ENCODE measurements at places on chromosomes 5 and 9. TPM values are rescaled to one million over a fixed set of nuclear protein-coding genes. Genes with fewer than 3 reads are reported as not detected.

GRCh38 chr5:168784454-168784853, 205.3 kb upstream of the PANK3 start:
- no peak for DNase-seq

The LECT2 gene
- total RNA-seq, result not detected

- DNase-seq, result no peak
Measured at GRCh38 chr5:89342106-89342876, 459.3 kb upstream of the MEF2C start.

GRCh38 chr5:32092938-32093812, 80.9 kb downstream of the GOLPH3 start:
- no peak for DNase-seq

The DEPDC1B gene
- 40.8 TPM for total RNA-seq

DNA sequence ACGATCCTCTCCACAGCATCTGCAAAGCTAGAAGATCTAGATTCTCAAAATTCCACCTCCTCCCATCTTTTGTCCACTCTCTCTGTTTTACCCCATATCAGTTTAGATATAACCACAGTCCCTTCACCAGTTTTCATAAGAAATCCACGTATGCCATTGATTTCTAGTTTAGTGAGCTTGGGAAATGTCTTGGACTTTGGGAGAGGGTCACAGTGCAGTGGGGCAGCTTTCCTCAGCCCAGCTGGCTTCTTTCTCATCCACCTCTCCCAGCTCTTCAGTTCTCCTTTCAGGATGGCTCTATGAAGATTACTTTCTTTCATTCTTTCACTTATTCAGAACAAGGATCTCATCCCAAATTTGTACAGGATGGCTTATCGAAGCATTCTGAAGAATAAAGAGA, 203.9 kb upstream of the ADCY2 start:
- DNase-seq, result no peak

DNA sequence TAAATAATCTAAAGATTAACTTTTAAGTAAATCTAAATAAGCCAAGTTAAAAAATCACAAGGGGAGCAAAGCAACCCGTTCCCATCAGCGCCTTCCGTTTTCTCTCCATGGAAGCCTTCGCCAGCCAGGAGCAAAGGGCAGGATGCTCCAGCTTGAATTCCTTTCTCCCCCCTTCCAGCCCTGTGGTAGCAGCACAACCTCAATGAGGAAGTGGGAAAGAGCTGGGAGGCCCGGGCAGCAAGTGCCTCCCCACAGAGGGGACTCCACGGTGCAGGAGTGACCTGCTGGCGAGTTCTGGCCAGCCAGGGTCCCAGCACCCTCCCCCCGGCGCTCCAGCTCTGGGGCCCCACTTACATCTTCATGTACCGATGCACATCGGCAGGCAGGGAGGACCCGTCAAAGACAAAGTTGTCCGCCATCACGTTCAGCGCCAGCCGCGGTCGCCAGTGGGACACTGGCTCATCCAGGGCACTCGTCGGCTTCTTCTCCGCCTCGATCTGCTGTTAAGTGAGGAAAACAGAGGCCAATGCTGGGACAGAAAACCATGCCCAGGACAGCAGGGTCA, 6.3 kb downstream of the CLPTM1L start:
- DNase-seq, result no peak

GRCh38 chr5:76479973-76480667, 77.0 kb downstream of the IQGAP2 start:
- DNase-seq, result no peak

DNA sequence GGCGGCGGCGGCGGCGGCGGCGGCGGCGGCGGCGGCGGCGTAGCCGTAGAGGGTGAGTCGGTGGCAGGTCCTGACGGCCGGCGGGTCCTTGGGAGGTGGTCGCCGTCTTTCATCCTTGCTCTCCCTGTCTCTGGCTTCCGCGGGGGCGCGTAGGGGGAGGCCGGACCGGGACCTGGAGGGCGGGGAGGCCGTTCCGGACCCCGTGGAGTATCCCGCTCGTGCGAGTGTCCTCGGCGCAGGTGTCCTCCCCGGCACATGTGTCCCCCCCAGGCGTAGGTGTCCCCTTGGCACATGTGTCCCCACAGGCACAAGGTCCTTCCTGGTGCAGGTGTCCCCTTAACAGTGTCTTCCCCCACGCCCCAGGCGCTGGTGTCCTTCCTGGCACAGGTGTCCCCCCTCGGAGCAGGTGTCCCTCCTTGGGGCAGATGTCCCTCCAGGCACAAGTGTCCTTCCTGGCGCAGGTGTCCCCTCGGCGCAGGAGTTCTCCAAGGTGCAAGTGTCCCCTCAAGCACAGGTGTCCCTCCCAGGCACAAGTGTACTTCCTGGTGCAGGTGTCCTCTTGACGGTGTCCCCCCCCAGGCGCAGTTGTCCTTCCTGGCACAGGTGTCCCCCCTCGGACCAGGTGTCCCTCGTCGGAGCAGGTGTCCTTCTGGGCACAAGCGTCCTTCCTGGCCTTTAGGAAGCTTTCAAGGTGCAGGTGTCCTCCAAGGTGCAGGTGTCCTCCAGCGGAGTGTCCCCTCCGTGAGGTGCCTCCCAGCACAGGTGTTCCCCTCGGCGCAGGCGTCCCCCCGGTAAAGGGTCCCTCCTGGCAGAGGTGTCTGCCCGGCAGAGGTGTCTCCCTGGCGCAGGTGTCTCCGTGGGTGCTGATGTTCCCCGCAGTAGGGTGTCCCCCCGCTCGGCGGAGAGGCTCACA, 519 bp downstream of the EXOC3 start:
- DNase-seq, result peak; percentile 55

The DBH gene
- not detected for total RNA-seq

The SPATA31C1 gene
- total RNA-seq, result not detected

DNA sequence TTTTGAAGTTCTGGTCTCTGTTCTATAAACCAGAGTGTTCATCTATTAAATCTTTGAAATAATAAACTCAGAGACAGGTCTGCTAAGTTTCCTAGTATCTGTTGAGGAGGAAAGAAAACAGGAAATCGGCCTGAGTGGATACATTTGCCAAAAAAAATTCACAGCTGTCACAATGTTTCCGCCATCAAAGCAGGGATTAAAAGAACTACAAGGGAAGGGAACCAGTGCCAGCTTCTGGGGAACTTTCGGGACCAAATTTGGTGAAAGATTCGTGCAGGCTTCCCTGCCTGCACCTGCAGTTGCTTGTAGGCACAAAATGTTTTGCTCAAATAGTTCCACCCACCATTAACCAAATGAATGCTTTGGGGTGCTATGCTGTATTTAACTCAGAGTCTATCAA, 267.5 kb downstream of the MSX2 start:
- no peak for DNase-seq

DNA sequence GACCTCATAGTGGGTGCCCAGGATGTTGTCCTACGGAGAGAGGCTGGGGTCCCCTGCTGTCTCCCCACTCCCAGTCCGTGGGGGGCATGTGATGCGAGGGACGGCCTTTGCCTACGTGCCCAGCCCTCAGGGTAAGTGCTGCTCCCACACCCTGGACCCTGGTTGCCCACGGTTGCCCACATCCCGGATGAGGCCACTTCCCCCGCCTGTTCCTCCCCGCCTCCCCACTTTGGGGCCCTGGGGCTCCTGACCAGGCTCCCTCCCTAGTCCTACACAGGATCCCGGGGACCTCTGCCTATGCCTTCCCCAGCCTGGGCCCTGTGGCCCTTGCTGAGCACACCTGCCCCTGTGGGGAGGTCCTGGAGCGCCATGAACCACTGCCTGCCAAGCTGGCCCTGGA, 1.5 kb downstream of the SLC34A1 start:
- no peak for DNase-seq

The OGN gene
- total RNA-seq, result not detected

GRCh38 chr9:99103901-99104458, 933 bp upstream of the TGFBR1 start:
- DNase-seq, result no peak

GRCh38 chr9:34446468-34446891, 11.9 kb downstream of the FAM219A start:
- DNase-seq, result no peak

DNA sequence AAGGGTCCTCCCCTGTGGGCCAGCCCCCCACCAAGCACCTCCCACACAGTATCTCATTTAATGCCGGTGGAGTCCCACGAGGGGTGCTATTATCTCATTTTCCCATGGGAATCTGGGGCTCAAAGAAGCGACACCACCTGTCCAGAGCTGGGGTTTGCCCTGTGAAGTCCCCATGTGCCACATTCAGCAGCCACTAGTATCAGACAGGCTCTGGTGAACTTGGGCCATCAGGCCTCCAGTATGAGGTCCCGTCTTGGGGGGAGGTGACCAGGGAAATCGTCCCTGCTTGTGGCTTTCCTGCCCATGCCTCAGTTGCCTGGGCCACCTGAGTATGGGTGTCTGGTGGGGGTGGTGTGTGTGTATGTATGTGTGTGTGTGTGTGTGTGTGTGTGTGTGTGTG, 222.7 kb downstream of the PBX3 start:
- DNase-seq, result no peak

DNA sequence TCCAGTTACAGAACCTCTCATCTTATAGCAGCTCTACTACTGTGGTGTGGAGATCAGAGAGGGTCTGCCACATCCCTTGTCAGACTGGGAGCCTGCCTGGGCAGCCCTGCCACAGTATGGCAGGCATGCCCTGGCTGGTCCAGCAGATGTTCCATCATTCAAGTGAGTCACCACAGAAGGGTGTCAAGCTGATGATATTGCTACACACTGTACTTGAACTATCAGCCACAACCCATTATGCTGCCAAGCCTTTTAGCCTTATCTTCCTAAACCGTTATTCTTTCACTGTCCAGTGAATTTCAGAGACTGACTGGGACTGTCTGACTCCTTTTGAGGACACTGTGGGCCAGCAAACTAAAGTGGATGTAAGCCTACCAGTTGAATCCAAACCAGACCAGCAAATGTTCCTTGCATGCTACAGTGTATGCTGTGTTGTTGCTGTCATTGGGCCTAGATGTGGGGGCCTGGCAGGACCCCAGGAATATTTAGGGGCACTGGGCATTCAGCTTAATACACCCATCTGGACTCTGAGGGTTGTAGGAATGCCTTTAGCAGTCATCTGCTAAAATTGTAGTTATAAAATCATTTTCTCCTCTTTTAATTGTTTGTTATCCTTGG, 202.6 kb downstream of the NR3C1 start:
- no peak for DNase-seq

- no peak for DNase-seq
Measured at GRCh38 chr5:31767335-31768031, 128.6 kb downstream of the PDZD2 start.

DNA sequence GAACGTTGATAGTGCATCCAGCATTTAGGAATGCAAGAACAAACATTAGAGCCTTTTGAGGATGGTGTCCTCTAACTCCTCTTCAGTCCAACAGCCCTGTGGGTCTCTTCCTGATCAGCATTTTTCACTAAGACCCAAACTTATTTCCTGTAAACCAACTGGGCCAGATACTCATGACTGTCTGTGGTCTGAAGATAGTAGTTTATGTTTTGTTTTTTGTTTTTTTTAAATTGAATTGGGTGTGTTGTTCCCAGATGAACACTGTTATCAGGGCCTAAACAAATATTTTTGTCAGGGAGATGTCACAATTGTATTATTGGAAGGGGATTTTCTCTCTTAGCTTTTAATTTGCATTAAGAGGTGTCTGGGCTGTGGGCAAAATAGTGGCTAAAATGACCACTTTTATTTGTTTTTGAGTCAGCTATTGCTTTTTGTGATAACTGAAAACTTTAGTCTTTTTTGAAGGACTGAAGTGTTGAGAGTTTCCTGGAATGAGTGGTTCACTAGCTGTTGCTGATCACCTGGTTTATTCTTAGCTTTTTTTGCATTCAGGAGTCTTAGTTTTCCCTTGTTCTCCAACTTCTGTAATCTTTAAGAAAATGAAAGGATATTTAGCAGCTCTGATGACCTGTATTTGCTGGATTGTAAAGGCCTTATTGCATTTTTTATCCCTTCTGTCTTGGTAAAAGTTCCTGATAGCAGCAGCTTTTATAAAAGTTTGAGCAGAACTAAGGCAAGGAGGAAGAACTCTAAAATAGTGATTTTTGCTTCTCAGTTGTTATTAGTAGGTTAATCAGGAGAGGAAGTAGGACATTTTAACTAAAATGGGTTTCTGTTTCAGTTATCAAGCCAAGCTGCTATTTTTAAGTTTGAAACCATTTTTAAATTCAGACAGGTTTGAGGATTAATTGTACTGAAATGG, 5.5 kb downstream of the MAN2A1 start:
- no peak for DNase-seq

The RANBP3L gene
- total RNA-seq, result not detected

The MORN5 gene
- not detected for total RNA-seq

- DNase-seq, result no peak
Measured at GRCh38 chr5:77003246-77003645, 27.0 kb upstream of the AGGF1 start.

The DND1 gene
- total RNA-seq, result 0.82 TPM

DNA sequence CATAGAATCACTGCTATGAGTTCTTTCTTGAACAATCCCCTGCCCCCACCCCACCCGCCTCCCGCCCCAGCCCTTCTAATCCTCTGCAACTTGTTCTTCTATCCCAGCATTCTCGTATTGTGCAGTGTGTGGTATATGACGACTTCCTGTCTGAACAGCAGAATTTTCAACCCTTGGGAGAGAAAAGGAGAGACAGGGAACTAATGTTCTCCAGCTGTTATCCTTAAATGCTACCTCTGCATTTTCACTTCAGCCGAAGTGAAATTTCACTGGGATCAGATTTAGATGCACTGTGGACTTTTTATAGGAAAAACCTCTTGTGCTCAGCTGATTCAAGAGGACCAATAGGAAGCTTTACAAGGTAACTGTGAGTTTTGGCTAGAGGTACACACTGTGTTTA, 2.2 kb downstream of the FBXL7 start:
- no peak for DNase-seq

GRCh38 chr5:72662305-72662704, 154.2 kb upstream of the TNPO1 start:
- DNase-seq, result no peak

DNA sequence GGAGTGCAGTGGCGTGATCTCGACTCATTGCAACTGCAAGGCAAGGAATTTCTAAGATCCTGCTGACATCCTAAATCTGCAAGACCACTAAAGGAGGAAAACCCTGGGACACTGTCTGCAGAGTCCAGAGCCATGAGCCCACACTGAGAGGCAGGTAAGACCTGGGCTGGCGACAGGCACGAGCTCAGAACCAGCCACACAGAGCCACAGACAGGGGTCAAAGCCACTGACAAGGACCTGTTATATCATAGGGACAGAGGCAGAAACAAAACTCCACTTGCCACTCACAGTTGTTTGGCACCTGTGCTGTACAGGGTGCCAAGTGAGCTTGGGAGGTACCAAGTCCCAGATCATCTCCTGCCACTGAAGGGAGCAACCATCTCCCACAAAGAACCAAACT, 34.2 kb downstream of the IPPK start:
- DNase-seq, result no peak

The FCN1 gene
- not detected for total RNA-seq

- no peak for DNase-seq
Measured at GRCh38 chr9:113219969-113220368, 1.1 kb downstream of the FKBP15 start.

- no peak for DNase-seq
Measured at GRCh38 chr9:18976221-18976708, 56.7 kb downstream of the SAXO1 start.

GRCh38 chr9:133974631-133975341, 17.3 kb downstream of the VAV2 start:
- DNase-seq, result no peak

- DNase-seq, result no peak
Measured at GRCh38 chr5:173547579-173547978, 68.9 kb downstream of the BOD1 start.

GRCh38 chr5:112996830-112997374, 20.3 kb downstream of the DCP2 start:
- DNase-seq, result no peak

The ENHO gene
- not detected for total RNA-seq
